CD4-positive, alpha-beta T cell treated with Interleukin-15 for 1 hour (primary cell): ENCODE measurements at places on chromosomes 5 and 9.

GRCh38 chr5:135194573-135195269 is 160.7 kb upstream of the PITX1 start:
- no peak for DNase-seq

GRCh38 chr9:101427957-101428655 is 7.5 kb downstream of the ALDOB start:
- no peak for DNase-seq

DNA sequence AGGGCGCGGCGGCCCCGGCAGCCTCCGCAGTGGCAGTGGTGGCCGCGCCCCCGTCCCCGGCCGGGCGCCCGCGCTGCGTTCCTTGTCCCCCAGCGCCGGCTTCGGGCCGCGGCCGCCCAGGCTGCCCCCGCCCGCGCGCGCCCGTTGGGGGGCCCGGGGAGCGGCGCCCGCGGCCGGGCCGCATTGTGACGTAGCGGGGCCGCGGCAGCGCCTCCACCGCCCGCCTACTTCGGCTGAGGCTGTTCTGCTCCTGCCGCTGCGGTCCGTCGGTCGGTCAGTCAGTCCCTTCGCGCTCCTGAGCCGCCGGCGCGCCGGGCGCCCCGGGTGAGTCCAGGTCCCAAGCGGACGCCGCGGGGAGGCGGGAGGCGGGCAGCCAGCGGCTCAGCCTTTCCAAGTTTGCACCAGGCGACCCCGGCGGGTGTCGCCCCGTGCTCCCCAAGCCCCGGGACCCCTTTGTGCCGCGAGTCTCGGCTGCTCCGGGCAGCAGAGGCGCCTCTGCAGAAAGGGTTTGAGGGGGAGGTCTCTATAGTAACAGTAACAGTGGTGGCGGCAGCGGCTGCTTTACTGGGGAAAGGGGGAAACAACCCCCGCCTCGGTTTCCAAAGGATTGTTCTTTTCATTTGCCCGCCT is at the start of gene SNCAIP:
TSS of gene SNCAIP (plus strand) at position 277 of the 630 bp plus-strand sequence. CDS start 78,898 bp downstream, outside the sequence.
- no peak for DNase-seq

- DNase-seq: no peak
Measured at GRCh38 chr5:83639911-83640310, 80.7 kb downstream of the HAPLN1 start.

- no peak for DNase-seq
Measured at GRCh38 chr5:54558362-54558761, 40.8 kb downstream of the SNX18 start.

DNA sequence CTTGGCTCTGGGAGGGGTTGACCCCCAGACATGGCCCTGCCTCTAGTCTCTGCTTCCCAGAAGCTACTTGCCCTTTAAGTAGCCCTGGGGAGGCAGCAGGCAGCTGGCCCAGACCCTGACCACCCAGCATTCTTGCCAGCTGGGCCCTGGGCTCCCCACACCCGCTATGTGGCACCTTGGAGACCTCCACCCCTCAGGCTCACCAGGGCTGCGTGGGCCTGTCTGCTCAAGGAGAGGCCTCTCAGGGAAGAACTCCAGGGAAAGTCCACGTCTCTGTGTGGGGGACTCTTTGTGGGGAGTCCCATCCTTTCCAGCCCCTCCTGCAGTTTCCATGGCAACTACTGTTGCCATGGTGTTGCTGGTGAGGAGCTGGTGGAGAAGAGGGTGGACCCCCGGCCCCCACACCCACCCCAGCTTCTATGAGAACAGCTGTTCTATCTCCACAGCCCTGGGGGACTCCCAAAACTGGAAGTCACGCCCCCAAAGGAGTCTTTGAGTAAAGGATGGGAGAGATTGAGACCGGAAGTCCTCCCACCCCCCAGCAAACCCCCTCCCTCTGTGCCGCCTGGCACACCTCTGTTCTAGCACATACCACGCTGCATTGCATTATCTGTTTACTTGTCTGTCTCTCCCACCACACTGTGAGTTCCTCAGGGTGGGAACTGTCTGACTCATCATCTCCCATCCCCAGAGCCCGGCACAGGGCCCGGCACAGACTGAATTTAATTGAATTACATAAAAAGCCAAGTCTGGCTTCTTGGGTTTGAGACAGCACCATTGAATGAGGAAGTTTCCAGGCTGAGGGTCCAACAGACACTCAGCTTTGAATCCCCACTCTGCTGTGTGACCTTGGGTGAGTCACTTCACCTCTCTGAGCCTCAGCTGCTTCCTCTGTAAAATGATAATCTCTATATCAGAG is 12.6 kb downstream of the DNM1 start:
- DNase-seq: no peak

DNA sequence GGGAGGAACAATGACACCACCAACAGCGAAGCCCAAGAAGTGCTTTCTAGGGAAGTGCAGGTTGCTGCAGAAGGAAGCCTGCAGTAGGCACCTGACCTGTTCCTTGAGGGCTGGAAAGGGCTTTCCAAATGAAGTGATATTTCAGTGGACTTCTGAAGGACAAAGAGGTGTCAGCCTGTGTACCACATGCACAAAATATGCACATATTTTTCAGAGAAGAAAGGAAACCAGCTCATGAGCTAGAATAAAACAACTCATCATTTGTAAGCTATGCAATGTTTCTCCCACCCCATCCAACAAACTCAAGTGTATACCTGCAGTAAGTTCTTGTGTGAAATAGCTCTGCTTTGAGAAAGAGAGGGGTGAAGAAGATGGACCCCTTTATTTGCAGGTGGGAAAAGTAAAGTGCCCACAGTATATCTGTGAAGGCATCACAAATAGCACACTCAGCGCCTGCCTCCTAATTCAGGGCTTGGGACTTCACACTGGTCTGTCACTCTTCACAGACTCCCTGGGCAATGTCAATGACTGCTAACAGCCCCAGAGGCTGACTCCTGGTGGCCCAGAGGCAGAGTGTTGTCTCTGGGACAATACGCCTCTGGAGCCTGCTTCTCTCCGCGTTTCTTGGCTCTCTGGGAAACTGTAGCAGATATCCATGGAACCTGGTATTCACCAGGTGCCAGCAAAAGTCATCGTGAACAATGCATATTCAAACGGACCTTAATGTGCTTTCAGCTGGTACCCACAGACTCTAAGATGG is 198.1 kb upstream of the EFNA5 start:
- DNase-seq: no peak

- no peak for DNase-seq
Measured at GRCh38 chr9:78857373-78858225, 560.7 kb downstream of the PSAT1 start.

GRCh38 chr5:111997711-111998110 is 240.7 kb upstream of the NREP start:
- no peak for DNase-seq

DNA sequence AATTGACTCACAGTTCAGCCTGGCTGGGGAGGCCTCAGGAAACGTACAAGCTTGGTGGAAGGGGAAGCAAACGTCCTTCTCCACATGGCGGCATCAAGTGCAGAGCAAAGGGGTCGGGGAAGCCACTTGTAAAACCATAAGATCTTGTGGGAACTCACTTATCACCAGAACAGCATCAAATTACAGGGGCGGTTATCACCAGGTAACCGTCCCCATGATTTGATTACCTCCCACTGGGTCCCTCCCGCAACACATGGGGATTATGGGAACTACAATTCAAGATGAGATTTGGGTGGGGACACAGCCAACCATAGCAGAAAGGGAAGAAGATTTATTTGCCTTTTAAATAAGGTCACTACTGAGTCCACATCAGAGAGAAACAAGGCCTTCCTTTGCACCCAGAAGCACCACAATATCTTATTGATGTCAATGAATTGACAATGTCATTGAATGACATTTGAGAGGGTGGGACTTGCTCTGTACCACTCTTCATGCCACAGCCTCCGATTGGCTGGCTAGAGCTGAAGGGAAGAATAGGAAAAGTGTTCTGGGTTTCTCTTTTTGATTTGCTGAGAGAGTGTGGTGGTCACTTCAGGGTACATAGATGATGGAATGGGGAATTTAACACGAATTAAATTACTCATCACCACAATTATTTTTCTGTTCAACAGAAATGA is 11.0 kb downstream of the SKP2 start:
- DNase-seq: no peak

DNA sequence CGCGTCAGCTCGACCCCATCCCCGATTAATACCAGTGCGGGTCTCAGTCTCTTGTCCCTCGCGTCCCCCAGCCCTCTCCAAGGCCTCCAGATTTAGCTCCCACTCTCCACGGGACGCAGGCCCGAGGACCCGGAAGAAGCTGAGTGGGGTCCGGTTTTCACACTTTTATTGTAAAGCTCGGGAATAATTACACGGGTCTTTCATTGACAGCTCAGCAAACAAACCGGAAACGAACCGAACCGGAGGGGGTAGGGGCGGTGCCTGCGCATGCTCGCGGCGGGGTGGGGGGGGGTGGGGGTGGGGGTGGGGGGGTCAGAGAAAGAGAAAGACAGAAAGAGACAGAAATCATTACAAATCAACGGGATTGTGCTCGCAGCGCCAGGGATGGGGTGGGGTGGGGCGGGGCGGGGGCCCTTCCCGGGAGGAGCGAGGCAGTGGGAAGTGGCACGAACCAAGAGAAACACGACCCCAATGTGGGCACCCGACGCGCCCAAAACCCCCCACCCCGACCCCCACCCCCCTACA is 27.9 kb downstream of the PCDH1 start:
- no peak for DNase-seq

GRCh38 chr5:82334856-82335255 is 56.7 kb upstream of the RPS23 start:
- no peak for DNase-seq

GRCh38 chr5:74316064-74316603 is 324.4 kb downstream of the ENC1 start:
- DNase-seq: no peak

- no peak for DNase-seq
Measured at GRCh38 chr9:37508834-37509206, 23.1 kb downstream of the POLR1E start.

DNA sequence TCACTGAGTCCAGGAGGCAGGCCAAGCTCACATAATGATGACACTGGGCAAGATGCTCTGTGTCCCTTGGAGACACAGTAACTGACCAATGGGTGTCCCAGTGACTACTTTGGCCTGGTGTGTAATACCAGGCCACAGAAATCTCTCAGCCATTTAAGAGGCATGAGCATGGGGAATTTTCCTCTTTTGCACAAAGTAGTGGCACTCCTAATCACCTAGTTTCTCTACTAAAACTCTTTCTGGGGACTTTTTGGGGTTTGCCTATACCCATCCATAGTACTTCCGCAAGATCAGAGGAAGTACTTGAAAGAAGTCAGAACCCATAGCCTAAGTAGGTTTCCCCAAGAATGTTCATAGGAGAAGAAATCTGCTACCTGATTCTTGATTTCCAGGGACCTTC is 161.9 kb downstream of the ARSB start:
- no peak for DNase-seq
